ENCODE measurements at places on chromosomes 5 and 9.

- DNase-seq, result no peak
Measured at GRCh38 chr9:104082168-104082567, 11.9 kb upstream of the SMC2 start.

- DNase-seq, result no peak
Measured at GRCh38 chr5:132224716-132225115, 2.9 kb downstream of the P4HA2 start.

DNA sequence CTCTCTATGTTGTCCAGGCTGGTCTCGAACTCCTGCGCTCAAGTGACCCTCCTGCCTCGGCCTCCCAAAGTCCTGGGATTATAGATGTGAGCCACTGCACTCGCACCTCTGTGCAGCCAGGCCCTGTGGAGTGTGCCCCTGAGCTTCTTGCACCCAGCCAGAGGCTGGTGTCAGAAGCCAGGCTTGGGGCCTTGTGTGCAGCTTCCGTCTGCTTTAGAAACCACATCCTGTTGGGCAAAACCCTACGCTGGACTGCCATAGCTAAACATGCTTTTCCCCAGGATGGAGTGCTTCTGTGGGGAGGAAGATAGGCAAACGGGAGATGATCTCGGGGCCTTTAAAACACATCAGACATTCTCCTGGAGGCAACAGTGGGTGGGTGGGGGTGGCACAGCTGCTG, 40.1 kb downstream of the PRRT1B start:
- DNase-seq, result no peak

- DNase-seq, result no peak
Measured at GRCh38 chr5:139417214-139417613, 13.3 kb upstream of the SPATA24 start.

- DNase-seq, result no peak
Measured at GRCh38 chr5:87899721-87900131, 368.9 kb downstream of the TMEM161B start.

DNA sequence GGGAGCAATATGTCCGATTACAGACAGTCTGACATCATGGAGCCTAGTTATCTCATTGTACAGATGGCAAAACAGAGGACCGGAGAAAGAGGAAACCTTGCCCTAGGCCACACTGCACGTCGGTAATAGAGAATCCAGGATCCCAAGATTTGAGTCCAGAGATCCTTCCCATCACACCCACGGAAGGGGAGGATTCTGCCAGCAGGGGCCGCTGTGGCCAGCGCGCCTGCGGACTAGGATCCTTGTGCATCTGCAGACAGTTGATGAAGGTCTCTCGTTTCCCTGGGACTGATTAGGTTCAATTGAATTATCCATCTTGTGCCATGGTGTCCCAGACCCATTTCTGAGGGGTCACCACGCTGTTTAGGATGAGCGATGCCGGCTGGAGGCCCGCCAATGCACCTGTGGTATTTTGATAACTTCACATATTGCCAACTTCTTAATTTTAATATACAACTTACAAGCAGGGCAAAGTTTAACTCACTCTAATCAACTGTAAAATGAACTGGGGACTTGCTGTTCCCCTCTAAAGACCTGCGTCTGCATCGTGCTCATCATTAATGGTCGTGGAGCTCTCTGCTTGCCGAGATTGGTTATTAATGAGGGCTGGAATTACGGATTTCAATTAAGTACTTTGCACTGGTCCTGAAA, 592.7 kb upstream of the BRINP1 start:
- peak; percentile 20 for DNase-seq

- DNase-seq, result no peak
Measured at GRCh38 chr5:79346420-79346824, 110.5 kb downstream of the JMY start.

GRCh38 chr5:72955143-72955767, 586 bp upstream of the FCHO2 start:
- DNase-seq, result no peak

GRCh38 chr9:89364666-89365531, 46.6 kb downstream of the SECISBP2 start:
- no peak for DNase-seq

DNA sequence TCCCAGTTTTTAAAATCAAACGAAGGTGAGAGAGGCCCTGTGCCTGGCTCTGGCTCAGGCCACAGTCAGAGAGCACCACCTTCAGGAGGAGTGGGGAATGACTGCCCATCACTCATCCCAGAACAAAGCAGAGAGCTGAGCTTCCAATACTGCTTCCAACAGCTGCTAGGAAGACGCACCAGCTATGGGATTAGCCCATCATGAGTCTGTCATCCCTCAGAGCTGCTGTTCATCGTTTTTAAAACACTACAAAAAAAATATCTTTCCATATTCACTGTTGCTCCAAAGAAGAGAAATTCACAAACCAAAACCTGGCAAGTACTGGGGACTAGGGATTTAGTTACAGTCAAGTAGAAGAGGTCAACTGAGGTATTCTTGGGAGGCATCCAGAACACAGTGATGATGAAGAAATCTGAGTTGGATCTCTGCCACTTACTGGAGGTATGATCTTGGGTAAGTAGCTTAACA, 102.4 kb downstream of the CDK5RAP2 start:
- DNase-seq, result no peak

DNA sequence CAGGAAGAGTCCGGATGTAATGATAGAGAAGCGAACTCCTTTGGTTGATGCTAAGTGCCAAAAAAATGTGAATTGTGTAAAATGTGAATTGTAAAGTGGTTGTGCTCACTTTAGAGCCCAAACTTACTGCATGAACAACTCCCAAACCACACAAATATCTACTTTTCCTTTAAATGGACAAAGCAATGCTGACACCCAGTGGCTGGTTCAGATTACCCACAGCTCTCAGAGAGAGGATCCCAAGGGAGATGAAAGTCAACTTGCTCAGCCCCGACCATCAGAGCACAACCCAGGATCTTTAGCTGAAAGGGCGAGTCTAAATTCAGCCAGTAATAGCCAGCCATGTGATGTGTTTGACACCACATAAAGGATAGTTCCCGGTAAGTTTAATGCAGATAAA, 133.7 kb downstream of the NMUR2 start:
- peak; percentile 3 for DNase-seq

DNA sequence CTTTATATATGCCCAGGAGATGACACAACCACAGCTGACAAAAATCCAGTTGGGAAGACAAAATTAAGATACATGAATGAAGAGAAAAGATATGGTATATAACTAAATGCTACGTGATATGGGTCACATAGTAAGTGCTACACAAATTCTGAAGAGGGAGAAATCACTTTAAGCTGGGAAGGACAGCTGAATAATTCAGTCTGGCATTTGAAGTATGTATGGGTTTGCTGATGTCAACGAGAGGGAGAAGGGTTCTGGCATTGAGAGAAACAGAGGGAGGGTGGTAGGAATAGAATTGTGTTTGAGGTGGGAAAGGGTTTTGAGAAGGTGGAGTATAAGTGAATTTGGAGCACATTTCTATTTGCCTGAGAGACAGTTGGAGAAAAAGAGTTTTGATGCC, 6.7 kb upstream of the SLIT3 start:
- no peak for DNase-seq

DNA sequence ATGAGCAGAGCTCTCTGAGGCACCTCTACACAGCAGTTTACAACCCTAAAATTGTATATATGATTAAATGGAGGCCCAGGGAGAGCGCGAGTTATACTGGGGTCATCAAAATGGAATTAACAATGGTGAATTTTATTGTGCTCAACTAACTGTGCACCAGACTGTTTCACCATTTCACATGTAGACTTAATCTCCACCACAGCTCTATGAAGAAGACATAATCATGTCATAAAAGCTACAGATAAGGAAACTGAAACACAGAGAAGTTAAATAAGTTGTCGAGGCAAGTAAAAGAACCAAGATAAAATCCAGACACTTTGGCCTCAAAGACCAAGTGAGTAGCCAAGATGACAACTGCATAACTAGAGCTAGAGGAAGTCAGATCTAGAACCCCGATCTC, 1.5 kb downstream of the SH3TC2 start:
- DNase-seq, result no peak

DNA sequence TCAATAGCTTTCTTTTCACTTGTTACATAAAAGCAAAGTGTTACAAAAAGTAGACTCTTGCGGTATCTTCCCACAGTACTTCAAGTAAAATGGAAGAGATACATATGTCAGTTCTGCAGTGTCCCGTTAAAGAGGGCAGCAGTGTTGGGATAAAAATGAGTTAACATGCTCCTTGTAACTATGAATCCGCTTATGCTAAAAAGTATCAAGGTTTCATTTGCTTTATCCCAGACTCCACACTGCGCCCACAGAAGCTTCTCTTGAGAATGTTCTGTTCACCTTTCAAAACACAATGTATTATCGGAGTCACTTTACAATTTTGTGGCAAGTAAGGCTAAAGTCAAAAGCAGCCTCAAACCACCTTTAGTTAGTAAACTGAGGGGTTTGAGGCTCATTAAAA, 790 bp downstream of the PTAR1 start:
- peak; percentile 22 for DNase-seq

DNA sequence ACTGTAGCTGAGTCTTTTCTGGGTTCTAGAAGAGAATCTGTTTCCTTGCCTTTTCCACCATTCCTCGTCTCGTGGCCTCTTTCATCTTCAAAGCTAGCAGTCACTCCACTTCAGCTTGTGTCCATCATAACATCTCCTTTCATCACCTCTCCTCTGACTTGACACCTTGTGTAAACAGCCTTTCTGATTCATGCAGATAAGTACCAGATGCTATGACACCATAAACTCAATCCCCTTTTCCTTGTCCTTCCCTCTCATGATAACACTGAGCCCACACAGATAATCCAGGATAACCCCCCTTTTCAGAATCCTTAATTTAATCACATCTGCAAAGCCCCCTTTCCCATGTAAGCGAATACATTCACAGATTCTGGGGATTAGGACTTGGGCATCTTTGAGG, 95.5 kb downstream of the SNX24 start:
- DNase-seq, result no peak

DNA sequence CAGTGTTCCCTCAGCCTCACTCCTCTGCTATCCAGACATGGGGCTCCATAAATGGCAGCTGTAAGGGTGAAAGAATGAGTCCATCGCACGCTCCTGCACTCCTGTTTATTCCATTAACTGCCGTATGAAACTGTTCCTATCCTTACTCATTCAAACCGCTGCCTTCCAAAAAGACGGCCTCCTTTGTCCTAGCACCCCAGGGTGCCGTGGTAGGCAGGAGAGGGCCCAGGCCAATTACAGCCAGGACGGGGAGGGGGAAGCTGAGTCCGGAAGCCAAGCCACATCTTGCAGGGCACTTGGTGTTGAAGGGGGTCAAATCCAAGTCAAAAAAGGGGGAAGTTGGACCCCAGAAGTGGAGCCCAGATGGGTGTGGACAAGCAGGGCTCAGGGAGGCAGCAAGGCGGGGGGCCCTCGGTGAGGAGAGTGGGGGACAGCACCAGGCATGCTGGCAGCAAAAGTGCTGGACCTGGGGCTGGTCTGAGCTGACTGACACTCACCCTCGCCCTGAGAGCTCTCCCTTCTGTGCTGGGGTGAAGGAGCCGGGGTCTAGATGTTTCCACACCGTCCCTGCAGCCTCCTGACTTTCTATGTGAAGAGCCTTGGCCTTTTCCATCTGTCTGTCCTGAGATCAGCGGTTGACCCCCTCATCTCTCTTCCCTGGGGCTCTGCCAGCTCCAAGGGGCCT, 63.3 kb downstream of the COL23A1 start:
- DNase-seq, result no peak

DNA sequence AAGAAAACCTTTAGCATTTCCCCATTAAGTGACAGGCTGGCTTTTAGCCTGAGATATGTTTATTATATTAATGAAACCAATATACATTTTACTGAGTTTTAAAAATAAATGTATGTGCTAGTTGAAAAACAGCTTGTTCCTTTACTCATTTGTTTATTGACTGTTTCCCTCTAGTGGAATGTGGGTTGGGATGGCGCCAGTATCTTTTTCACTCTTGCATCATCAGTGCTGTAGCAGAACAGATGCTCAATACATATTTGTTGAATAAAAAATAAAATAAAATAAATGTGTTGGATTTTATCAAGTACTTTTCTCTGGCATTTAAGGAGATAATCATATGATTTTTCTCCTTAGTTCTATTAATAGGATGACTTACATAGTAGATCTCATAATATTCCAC, 43.0 kb downstream of the FSTL4 start:
- no peak for DNase-seq

DNA sequence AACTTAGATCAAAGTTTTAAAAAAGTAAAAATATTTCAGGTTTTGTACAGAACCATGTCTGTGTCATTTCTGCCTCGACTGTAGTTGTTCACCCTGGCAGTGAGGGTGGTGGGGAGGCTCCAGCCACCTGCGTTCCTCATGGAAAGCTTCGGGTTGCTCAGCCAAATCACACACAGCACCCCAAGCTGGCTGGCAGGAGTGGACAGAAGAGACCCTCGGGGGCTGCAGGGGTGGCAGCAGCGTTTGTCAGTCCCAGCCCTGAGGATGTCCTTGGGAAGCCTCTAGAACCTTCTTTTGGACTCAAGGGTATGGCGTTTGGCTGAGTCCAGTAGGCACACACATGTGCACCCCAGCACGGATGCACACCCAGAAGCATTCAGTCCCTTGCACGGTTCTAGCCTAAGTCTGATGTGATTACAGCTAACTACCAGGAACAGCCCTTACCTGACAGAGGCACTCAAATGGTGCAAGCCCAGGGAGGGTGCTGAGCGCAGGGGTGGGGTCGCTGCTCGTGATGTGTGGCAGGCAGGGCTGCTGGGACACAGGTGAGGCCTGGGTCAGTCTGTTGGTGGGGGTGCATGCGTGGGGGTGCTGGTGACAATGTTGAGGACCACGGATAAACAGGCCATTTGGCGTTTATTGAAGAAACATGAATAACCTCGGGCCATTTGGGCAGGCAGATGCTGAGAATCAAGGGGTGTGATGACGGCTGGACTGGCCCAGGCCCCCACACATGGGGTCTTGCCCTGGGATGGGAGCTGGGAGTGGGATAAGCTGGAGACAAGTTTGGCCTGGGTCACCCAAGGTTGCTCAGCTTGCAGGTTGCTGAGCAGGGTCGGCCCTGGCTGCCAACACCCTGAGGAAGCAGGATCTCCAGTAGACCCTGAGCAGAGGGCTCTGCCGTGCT, 103.4 kb downstream of the PHF2 start:
- no peak for DNase-seq

- no peak for DNase-seq
Measured at GRCh38 chr5:114658194-114658593, 296.3 kb downstream of the KCNN2 start.

GRCh38 chr5:137935190-137935589, 45.9 kb downstream of the PKD2L2 start:
- DNase-seq, result no peak

- DNase-seq, result peak; percentile 14
Measured at GRCh38 chr9:109493648-109494047, 4.5 kb downstream of the PTPN3 start.

GRCh38 chr5:38329132-38329715, 70.9 kb downstream of the EGFLAM start:
- DNase-seq, result no peak

- no peak for DNase-seq
Measured at GRCh38 chr5:1801967-1802295, 724 bp downstream of the NDUFS6 start.

DNA sequence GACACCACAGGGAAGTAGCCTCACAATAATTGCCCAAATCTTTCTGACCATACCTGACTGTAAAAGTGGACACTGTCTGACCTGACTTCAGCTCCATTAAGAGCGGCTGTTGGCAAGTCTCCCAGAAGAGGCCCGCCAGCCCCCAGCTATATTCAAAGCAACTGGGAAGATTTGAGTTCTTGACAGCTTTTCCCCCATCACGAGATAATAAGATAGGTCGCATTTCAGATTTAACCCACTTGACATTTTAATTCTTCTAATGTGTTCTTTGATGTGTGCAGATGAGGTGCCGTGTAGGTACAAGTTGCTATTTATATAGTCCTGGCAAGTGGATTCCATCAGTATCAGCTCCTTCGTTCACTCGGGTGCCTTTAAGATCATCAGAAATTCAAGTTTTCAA, 345.7 kb downstream of the DRD1 start:
- DNase-seq, result no peak

GRCh38 chr5:109998208-109998607, 308.5 kb downstream of the MAN2A1 start:
- no peak for DNase-seq
